Activated CD4-positive, alpha-beta T cell treated with anti-CD3 and anti-CD28 coated beads, Interleukin-10, Interleukin-2, amounts not matched to agents 100 ng/mL and 50 ng/mL, durations not matched to agents 16 hours and 8 hours (primary cell): ENCODE measurements at places on chromosomes 11 and 22.

DNA sequence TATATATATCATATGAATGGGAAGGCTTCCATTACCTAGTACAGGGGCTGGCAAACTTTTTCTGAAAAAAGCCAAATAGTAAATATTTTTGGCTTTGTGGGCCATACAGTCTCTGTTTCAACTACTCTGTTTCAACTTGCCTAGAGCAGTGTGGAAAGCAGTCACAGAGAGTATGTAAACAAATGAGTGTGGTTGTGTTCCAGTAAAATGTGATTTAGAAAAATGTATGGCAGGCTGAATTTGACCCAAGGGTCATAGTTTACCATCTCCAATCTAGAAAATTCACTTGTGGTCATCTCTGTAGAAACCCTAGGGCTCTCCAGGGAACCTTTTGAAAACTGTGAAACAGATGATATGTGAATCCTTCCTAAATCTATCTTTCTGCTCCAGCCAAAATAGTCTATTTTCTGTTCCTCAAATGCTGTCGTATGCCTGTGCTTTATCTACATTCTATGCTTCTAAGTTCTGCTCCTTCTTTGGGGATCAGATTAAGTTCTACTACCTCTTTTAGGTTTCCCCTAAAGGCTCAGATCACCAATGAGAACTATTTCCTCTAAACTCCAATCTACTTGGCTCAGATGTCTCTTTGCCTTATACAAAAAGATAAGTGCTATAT is 356.2 kb downstream of the METTL15 start:
- no peak for DNase-seq

DNA sequence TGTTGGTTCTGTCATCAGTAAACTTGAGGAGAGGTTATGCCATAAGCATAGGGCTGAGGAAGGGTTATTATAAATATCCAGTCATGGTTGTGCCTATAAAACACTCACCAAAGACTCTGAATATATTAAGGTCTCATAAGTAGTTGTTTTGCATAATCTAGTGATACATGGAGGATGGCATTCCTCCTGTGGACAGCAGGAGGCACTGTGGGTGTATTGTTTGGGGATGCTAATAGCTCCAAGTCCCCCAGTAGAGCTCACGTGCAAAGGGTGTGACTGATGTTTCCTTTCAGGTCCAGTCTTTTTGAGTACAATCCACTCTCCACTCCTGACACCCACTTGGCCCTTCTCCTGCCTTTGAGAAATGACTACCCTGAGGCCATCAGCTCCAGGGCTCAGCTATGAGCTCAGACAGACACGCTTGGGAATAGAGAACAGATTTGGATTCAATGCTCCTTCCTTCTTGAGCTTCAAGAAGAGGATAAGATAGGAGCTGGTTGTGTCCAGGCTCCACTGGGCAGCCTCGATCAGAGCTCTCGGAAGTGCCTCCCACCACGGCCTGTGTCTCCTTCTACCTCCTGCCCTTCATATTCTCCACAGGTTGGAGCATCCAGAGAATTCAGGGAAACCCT is 85.2 kb upstream of the IGLL5 start:
- peak; percentile 41 for DNase-seq

DNA sequence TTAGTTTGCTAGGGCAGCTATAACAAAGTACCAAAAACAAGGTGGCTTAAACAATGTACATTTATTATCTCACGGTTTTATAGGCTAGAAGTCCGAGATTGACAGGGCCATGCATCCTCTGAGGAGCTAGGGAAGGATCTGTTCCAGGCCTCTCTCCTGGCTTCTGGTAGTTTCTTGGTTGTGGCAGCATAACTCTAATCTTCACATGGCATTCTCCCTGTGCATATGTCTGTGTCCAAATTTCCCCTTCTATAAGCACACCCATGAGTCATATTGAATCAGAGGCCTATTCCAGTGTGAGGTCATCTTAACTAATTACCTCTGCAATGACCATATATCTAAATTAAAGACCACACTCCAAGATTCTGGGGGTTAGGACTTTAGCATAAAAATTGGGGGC is 31.3 kb upstream of the MMP13 start:
- DNase-seq = no peak

DNA sequence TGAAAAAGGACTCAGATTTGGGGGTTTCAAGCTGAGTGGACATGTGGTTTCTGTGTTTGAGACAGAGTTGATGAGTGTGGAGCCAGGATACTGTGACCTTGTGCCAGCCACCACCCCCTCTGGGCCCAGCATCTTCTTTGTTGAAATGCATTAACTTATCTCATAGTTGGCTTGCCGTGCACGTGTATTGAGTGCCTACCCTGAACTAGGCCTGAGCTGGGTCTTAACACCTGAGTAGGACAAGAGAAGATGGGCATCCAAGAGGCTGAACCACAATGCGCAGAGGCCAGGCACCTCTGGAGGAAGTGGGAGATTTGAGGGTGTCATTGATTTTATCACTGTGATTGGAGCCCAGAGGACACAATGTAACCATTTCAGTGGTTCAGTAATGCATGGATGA is 117.6 kb upstream of the CRYBB3 start:
- peak; percentile 50 for DNase-seq

GRCh38 chr22:38865201-38866023 is 6.6 kb downstream of the CBX6 start:
- no peak for DNase-seq

DNA sequence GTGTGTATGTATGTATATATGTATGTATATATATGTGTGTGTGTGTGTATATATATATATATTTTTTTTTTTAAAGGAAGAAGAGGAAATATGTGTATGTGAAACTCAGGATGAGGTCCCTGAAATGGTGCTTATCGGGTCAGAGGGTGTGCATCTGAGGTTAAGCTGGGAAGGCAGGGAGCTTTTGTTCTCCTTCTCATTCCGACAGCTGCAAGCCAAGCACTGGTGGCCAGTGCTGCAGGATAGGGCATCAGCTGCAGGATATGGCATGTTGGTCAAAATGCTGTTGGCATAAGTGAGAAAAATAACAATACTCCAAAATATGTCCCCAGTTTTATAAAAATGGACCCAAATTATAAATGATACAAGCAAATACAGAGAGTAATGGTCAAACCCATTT is 7.4 kb downstream of the SNRPD3 start:
- DNase-seq = no peak

DNA sequence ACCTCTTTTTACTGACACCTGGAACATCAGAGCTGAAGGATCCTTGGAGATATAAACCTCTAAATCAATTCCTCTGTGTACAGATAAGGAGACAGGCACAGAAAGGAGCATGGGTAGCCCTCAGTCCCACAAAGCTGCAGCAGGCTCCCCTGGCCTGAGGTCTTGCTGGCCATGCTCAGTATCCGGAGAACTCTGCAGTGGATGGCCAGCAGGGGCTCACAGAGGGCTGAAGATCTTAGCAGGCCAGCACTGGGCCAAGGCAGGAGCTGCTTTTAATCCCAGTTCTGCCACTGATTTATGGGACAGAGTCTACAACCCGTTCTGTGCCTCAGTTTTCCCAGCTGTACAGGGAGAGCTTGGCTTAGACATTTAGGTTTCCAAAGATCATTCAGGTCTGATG is 52.6 kb upstream of the LRRC32 start:
- DNase-seq = no peak

DNA sequence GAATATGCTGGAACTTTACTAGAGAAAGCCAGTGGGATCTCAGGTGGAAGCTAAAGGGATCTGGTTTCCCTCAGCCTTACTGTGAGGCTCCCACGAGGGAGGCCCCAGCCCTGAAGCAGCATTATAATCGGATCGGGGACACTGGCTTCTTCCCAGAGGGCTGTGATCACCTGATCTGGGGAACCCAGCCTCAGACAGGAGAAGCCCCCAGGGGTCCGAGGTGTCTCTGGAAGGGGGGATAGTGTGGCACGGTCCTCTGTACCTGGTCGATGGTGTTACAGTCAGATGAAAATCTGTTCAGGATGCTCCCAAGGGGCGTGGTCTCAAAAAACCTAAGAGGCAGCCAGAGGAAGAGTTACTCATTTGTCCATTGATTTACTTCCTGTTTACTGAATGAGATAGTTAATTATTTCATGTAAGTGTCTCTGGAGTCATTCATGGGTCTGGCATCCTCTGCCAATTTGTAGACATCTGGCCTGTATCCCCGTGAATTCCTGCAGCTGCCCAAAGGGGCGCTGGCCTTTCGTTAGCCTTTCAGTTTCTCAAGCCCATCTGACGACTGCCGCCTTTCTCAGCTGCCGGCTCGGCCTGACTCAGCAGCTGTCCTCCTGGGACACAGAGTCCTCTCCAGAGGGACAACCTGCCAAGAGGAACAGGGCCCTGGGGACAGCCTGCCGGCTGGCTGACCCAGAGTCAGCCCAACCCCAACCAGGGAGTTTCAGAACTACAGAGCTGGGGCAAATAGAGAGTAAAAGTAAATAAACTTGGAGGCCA is 17.0 kb upstream of the KCNJ11 start:
- no peak for DNase-seq

GRCh38 chr11:20088397-20089225 is 71.7 kb downstream of the DBX1 start:
- no peak for DNase-seq

DNA sequence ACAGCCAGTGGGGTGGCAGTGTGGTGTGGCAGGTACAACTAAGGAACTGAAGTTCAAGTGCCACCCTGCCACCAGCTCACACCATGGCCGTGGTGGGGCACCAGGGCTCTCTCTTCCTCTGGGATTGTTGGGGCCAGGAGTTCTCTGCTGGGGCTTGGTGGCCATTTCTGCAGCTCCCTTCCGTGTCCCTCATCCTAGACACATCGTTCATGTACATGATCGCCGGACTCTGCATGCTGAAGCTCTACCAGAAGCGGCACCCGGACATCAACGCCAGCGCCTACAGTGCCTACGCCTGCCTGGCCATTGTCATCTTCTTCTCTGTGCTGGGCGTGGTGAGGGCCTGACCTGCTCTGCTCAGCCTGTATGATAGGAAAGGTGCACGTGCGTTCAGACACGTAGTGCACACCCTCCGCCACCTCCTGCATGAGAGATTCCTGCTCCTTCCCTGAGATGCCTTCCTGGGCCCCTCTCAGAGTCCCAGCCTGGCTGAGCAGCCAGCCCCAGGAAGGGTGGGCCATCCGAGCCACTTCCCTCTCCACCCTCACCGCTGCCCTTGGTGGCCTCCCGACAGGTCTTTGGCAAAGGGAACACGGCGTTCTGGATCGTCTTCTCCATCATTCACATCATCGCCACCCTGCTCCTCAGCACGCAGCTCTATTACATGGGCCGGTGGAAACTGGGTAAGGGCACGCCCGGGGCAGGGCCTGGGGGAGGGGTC is 7.3 kb upstream of the TAGLN start:
- no peak for DNase-seq

- no peak for DNase-seq
Measured at GRCh38 chr11:117888139-117888566, 11.7 kb upstream of the FXYD6 start.

DNA sequence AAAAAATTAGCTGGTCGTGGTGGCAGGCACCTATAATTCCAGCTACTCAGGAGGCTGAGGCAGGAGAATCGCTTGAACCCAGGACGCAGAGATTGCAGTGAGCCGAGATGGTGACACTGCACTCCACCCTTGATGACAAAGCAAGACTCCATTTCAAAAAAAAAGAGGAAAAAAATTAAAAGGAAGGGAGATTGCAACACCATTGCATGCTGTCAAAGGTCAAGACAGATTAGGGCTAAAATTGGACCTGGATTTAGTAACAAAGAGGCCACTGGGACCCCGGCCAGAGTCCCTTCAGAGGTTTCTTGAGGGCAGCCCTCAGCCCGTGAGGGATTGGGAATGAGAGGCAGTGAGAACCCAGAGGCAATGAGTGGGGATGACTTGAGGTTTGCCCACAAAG is 8.2 kb upstream of the MAFF start:
- no peak for DNase-seq

GRCh38 chr11:71186806-71187205 is 65.6 kb downstream of the SHANK2 start:
- no peak for DNase-seq

DNA sequence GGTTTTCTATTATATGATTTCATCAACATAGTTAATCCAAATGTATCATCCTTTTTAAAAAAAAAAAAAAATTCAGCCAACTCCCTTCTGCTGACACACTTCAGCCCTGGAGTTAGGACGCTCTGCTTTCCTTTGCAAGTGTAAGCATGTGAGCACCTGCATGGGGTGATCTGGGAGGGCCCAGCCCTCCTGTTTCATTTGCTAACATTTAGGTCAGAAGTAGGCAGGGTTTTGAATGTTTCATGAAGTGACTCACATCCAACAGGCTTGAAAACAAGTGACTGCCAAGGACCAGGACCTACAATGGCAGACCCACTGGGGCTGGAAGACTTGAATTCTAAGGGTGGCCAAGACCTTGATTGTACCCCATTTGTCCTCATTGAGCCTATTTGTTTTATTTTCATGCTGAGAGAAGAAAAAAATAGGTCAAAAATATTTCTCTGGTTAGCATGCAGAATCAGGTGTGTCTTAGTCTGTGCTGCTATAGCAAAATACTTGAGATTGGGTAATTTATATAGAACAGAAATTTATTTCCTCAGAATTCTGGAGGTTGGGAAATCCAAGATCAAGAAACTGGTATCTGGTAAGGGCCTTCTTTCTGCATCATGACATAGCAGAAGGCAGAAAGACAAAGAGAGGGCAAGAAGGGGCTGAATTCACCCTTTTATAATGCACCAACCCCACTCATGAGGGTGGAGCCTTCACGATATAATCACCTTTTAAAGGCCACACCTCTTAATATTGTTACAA is 137.6 kb downstream of the CD44 start:
- peak; percentile 29 for DNase-seq

DNA sequence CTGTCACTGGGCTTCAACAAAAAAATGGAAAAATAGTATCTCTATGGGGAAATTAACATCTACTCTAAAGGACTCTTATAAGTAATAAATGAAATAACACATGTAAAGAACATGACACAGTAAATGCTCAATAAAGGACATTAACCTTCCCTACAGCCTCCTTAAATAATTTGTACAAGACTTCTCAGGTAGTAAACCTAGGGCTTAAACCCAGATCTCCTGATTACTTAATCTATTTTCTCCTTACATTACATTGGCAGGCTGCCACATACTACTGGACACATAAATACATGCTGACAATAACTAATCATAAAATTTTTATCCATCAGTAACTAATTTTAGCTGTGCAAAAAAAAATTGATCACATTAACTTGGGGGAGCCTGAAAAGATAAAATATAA is 4.9 kb downstream of the AMBRA1 start:
- no peak for DNase-seq

- no peak for DNase-seq
Measured at GRCh38 chr22:30254314-30254713, 7.8 kb upstream of the LIF start.

DNA sequence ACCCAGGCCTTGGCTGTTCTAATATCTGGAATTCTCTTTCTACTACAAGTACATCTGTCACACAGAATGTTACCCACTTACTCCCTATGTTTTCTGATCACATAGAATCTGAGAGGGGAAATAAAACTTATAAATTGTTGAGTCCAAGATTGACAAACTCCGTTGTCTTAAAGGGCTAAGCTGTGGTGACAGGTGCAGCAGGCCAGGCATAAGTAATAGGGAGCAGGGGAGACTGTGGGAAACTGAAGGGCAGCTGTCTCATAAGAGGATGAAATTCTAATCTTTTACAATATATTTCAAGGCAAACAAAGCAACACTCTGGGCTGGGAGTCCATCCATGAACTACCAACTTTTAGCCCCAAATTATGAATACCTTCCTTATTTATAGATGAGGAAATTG is 133.9 kb downstream of the SLC1A2 start:
- DNase-seq = no peak
